ENCODE measurements at places on chromosomes 6 and 20.
A peak's percentile ranks its signal among the peaks of the same experiment; 100 is the strongest.

GRCh38 chr6:45498591-45498990, 120.9 kb upstream of the SUPT3H start:
- no peak for DNase-seq

GRCh38 chr6:35478259-35478658, 10.1 kb downstream of the RPL10A start:
- no peak for DNase-seq

GRCh38 chr6:106509420-106510089, 119.7 kb downstream of the RTN4IP1 start:
- no peak for DNase-seq

- DNase-seq: no peak
These were observed 148.1 kb downstream of the MOXD1 start for GRCh38 chr6:132253211-132253610.

DNA sequence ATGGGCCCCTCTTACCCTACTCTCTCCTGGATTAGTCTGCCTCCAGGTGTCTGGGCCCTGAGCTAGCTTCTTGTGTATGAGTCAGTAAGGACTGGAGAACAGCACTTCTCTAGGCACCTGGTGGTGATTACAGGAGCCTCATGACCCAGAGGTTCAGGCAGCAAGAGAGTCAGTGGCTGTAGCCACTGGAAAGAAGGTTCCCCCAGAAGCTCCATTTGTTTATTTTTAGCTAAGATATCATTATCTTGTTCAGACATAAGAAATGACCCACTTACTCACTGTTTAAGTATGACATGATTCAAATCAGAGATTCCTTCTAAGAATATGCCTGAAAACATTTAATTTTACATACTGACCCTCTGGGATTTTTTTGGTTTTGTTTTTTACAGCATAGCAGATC, 23.6 kb upstream of the SLC4A11 start:
- DNase-seq: no peak

- no peak for DNase-seq
These were observed 623.4 kb upstream of the FLRT3 start for GRCh38 chr20:14960831-14961230.

DNA sequence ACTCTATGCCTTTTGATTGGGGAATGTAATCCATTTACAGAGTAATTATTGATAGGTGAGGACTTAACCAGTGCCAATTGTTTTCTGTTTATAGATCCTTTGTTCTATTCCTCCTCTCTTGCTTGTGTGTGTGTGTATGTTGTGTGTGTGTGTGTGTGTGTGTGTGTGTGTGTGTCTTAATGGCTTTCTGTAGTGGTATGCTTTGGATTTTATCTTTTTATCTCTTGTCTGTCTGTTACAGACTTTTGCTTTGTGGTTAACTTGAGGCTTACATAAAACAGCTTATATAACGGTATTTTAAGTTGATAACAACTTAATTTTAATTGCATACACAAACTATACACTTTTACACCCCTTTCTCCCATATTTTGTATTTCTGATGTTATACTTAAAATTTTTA, 54.7 kb downstream of the CDC5L start:
- DNase-seq: no peak

- DNase-seq: peak; percentile 9
These were observed 93.9 kb downstream of the RNASET2 start for GRCh38 chr6:166862287-166862977.

DNA sequence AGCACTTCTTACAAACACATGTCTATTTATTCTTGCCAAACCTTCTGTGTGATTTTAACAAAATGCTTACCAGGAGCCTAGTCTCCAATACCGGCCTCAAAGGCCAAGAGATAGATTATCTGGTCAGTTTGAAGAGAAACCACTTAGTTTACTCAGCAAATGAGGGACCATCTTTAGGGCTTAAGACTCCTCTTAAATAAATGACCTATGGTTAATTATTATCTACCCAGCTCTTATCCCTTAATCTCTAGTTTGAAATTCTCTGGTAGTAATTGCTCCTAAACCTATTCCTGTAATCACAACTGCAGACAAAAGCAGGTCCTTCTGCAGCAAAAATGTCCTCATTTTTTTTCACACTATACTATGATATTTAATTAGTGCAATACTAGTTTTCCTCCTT, 301.8 kb downstream of the KIF16B start:
- DNase-seq: no peak

DNA sequence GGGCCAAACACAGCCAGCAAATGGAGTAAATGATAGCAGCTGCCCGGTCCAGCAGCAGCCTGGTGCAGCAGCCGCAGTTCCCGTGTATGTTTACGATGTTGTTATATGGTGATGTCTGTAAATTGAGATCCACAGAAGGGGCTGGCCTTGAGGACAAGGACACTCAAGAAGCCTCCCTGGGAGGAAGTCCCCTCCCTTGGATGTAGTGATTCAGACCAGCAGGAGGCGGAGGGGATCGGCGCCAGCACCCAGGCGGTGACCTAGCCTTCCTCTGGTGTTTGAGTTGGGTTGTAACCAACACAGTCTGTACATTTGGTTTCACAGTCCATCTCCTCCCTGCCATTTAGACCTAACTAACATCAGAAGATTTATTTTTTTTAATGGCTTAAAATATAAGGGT, 187.8 kb downstream of the SYNDIG1 start:
- no peak for DNase-seq

GRCh38 chr6:138128096-138128495, 20.9 kb upstream of the PERP start:
- no peak for DNase-seq

GRCh38 chr6:116256694-116257093, 2.8 kb upstream of the TSPYL4 start:
- no peak for DNase-seq

DNA sequence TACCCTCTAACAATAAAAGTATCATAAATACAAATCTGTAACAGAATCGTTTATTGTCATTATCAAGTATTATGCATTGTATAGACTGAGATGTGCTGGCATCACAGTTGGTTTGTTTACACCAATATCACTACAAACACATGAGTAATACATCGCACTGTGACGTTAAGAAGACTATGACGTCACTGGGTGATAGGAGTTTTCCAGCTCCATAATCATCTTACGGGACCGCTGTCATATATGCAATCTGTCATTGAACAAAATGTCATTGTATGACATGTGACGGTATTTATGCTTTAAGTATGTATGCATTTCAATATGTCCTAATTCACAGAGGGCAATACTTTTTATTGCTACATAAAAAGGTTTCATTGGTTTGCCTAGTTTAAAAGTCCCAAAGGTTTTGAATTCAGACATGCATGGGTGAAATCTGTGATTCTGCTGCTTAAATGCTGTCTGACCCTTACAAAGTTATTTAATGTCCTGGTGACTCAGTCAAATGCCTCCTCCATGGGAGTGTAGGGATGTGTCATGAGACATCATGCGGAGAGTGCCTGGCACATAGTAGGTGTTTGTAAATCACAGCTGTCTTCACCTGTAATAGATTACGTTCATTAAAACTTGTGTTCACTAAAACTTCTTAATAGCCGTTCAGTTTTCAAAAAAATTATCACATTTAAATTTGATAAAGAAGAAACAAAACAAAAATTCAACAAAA, 160.7 kb upstream of the PDE10A start:
- DNase-seq: no peak

GRCh38 chr20:5267092-5267491, 49.7 kb downstream of the PROKR2 start:
- no peak for DNase-seq

DNA sequence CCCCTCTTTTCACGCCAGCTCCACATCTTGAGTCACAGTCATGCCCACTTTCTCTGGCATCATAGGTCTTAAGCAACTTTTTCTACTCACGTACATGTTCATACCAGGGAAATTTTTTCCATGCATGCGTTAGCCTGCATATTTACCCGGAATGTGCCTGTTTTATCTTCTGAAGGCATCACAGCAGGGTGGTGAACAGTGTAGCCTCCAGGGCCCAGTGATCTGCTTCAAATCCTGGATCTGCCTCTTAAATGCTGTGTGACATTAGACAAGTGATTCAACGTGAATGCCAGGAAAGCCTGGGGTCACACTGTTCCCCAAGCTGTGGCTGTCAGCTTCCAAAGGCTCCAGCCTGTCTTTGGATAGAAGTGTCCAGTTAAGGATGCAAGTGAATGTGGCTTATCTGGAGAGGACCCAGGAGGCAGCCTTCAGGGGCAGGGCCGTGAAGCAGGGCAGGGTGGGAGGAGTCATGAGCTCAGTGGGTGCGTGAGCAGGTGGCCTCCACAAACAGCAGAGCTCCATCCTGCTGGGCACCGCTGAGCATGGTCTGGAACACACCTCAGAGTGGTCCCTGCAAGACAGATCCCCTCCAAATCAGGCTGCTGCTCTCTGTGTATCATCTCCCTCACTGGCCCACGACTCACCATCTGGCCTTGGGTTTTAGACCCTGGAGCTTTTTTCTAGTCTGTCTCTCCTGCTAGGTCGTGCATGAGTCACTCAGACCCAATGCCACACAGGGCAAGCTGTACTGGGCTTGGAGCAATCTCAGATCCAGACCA, 30.4 kb upstream of the CD93 start:
- no peak for DNase-seq

DNA sequence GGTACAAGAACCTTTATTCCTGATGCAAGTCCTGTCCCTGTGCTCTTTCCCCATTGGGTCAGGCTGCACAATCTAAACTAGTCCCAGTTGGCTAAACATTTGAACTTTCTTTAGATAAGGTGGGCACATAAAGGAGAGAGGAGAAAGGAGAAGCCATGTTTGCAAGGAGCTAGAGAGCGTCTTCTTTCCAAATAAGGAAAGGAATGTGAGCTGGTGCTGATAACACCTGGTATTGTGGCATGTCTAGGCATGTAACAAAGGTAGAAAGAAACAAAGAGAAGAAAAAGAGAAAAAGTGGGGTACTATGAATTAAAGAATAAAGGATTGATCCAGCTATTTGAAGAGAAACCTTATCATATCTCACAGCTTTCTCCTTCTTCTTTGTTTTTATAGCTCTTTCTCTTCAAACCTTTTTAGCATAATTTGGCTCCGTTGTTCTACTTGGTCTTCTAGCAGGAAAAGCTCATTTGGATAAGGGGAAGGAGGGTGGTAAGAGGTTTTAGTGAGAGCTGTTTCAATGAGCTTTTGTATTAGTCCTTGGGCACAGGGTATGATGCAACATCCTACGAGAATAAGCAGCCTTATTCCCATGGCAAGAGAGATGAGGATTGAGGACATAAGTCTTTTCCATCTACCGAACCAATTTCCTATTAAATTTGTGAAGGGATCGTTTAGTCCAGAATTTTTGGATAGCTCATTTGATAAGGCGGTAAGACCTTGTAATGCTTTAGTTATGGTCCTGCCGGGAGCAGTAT, 415.5 kb upstream of the MAN1A1 start:
- no peak for DNase-seq

- no peak for DNase-seq
These were observed 19.1 kb upstream of the PRDM1 start for GRCh38 chr6:106066989-106067388.

GRCh38 chr6:40721271-40721952, 134.2 kb upstream of the LRFN2 start:
- no peak for DNase-seq

GRCh38 chr6:158771399-158772152, 47.6 kb downstream of the EZR start:
- DNase-seq: no peak

DNA sequence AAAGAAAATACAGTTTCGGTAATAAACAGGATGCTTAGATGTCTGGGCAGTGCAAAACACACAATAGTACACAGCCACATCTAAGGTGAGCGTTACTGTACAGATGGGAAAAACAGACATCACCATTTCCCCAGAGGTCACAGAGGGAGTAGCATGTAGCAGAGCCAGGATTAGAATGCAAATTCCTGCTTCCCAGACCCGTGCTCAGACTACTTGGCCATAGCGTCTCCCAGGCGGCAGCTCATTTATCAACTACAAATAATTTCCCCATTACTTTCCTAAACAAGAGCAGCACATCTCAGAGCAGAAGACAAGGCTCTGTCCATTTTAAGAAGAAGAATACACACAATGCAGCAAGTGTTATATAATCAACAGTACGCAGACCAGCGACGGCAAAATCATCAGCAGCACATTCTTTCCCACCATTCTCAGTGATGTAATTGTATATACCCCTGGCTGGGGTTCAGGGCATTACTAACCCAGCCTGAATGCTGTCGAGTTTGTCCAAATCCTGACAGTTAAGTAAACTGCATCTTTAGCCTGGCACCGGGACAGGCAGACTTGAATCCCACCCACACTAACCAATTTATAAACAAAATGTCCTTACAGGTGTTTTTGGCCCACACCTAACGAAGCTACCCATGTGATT, 61.9 kb downstream of the CNKSR3 start:
- no peak for DNase-seq

- DNase-seq: no peak
These were observed 209.0 kb upstream of the ECI2 start for GRCh38 chr6:4344317-4344899.

GRCh38 chr6:152154559-152155356, 347.3 kb downstream of the ESR1 start:
- no peak for DNase-seq

DNA sequence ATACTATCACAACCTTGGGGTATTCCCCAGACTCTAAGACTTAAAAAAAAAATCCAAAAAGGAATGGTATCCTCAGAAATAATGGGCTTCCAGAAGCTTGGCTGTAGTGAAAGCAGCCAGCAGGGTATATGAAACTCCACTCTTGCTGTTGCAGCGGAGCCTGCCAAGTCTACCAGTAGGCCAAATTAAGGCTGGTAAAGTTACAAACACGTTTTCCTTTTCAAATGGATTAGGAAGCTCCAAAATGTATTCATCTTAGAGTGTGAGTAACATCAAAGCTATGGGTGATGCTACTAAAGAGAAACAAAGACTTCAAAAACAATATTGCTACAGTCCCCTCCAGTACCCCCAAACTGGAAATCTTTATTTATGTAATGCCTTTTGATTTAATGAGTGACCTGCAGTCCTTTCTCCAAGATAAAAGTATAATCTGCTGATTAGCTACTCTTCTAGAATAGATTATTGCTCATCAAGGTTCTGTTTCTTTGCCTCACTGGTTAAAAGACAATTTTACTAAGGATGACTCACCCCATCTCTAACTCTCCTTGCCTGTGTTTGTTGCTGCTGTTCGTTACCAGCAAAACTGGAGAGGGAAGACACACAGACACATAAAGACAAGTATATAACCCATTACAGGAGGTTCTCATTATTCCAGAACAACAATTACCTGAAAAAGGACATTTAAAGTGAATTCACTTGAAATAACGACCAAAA, 84.9 kb downstream of the BTBD9 start:
- DNase-seq: no peak

- DNase-seq: peak; percentile 46
These were observed 8.5 kb downstream of the CD164 start for GRCh38 chr6:109373762-109374161.

- no peak for DNase-seq
These were observed 48.6 kb upstream of the PTPRT start for GRCh38 chr20:43238266-43238665.

Data from activated T-helper 1 cell treated with anti-CD3 and anti-CD28 coated beads, Interleukin-12 subunit alpha, Interleukin-12 subunit beta, Interleukin-2, Interleukin-4 antibody, amounts not matched to agents 30 ng/mL and 10 ng/mL and 1 ng/mL, durations not matched to agents 14 hours and 24 hours and 36 hours (primary cell).